ENCODE measurements at places on chromosomes 1 and 21.

GRCh38 chr1:116409751-116410191, 36.7 kb downstream of the ATP1A1 start:
- DNase-seq: no peak

- DNase-seq: peak; percentile 25
Measured at GRCh38 chr1:202968895-202969295, 1.8 kb upstream of the CYB5R1 start.

DNA sequence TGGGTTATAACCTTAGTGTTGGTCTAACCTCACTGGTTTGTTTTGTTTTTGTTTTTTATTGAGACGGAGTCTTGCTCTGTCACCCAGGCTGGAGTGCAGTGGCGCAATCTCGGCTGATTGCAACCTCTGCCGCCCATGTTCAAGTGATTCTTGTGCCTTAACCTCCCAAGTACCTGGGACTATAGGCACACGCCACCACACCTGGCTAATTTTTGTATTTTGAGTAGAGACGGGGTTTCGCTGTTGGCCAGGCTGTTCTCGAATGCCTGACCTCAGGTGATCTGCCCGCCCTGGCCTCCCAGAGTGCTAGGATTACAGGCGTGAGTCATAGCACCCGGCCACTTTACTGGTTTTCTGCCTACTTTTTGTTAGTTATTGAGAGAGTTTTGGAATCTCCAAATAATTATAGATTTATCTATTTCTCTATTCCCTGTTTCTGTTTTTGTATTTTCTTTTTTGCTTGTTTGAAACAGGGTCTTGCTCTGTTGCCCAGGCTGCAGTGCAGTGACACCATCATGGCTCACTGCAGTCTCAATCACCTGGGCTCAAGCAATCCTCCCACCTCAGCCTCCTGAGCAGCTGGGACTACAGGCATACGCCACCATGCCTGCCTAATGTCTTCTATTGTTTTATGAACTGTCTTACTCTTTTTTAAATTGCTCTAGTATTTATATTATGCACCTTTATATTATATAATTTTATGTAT, 21.4 kb downstream of the SMG7 start:
- no peak for DNase-seq

DNA sequence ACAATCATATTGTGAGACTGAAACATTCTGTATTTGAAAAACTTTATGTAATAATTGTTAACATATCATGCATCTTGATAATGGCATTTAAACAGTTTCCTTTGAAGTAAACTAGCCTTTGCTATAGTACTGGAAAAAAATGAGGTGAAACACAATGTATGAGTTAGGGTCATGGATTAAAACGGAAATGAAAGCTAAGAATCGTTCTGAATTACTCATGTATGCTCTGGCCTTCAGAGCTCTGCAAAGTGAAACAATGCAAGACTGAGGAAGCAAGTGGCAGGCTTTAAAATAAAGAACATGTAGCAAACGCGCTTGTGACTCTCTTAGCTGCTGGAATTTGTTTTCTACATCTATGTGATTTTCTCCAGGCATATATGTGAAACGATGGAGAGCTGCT, 317.1 kb downstream of the DPYD start:
- no peak for DNase-seq

Measured in left ventricle myocardium inferior (tissue), 1 donor.